Activated T-cell treated with anti-CD3 and anti-CD28 coated beads, Interleukin-2, amount 50 U/mL, for 1 hour (primary cell): ENCODE measurements at places on chromosomes 3 and 15.

- DNase-seq = no peak
These were observed 61.5 kb downstream of the LRRC49 start for GRCh38 chr15:70954171-70954570.

- DNase-seq = peak; percentile 41
These were observed 15.8 kb downstream of the EFCC1 start for GRCh38 chr3:129016720-129017483.

- DNase-seq = peak; percentile 55
These were observed 9.5 kb downstream of the CHSY1 start for GRCh38 chr15:101242160-101242998.

GRCh38 chr3:52237657-52238172 lies 1.2 kb downstream of the TWF2 start:
- no peak for DNase-seq

DNA sequence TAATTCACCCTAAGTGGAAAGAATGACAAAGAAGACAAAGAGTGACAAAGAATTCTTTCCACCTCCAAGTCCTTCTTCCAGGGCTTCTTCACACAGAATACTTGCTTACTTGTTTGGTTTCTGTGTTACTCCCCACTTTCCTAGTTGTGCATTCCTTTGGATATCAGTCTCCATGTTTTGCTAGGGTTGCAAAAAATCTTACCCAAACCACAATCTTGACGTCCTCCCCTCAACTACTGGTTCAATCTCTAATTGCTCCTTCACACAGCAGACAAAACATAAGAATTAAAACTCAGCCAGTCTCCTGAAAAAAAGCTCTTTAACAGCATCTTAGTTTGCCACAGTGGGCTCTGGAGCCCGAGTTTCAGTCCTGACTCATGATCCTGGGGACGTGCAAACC lies 297.6 kb upstream of the CHRNA7 start:
- DNase-seq = no peak

DNA sequence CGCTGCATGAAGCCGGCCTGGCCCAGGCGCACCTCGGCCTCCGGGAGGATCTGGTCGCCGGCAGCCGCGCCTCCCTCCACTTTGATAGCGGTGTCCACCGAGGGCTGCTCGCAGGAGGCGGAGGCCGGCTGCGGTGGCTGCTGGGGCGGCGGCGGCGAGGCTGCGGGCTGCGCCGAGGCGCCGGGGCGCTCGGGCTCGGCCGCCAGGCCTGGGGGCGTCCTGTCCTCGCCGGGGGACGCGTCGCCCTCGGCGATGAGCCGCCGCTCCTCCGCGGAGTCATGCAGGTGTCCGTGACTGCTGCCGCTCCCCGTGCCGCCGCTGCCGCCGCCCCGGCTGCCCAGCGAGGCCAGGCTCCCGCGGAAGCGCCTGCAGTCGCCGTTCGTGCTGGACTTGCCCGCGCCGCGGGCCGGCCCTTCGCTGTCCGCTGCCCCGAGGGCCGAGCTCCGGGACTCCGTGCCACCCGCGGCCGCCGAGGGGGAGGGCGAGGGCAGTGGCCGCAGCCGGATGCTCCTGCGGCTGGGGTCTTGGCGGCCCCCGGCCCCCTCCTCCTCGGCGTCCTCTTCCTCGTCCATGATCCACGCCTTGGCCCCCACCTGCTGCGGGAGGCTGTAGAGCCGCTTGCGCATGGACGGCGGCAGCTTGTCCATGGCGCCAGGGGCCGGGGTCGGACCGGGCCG lies 996 bp downstream of the HCN4 start:
- no peak for DNase-seq
